ENCODE measurements at places on chromosomes 3 and 15. TPM values are rescaled to one million over a fixed set of nuclear protein-coding genes. Genes with fewer than 3 reads are reported as not detected.

SV2B gene
- 3.5 TPM for total RNA-seq

- no peak for DNase-seq
Measured at GRCh38 chr3:28349469-28350000, 911 bp upstream of the AZI2 start.

DNA sequence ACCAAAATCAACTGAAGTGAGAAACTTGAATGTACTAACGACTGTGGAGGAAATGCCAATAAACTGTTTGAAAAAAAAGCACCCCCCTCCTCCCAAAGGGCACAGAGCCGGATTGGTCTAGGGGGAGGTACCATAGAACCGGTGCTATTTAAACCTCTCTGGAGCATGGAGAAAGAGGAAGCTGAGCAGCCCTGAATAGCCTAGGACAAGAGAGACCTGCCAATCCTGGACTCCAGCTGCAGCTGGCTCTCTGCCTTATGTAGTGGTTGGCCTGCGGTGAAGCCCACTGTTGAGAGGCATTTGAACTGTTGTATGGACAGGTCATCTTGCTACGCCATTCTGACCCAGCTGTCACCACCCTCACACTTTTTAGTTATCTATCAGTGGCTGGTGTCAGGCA lies 1.5 kb upstream of the SH3GL3 start:
- no peak for DNase-seq

DNA sequence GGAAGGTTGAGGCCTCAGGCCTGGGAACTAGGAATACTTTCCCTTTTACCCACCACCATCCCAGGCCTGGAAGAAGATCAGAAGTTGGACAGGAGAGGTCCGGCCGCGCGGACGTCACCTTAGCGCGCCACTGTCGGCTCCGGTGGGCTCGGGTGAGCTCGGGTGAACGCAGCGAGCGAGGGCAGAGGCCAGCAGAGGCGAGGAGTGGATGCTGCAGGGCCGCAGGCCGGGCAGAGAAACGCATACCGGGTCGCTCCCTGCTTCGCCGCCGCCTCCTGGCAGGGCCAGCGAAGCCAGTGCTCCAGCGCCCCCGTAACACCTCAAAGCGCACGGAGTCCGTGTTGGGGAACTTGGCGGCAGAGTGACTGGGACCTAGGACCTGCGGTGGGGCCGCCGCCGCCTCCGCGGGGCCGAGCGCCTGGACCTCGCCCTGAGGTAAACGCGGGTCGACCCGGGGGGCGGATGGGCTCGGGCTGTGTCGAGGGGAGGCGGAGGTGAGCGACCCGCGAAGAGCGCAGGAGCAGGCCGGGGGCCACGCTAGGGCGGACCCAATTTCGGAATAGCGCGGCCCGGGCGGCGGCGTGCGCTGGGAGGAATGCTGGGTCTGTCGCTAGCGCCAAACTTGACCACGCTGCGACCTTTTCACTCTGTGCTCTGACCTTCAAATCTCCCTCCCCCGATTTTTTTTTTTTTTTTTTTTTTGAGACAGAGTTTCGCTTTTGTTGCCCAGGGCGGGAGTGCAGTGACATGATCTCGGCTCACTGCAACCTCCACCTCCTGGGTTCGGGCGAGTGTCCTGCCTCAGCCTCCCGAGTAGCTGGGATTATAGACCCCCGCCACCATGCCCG lies 1.6 kb downstream of the CYP11A1 start:
- no peak for DNase-seq

GRCh38 chr3:45988804-45989203 lies 6.8 kb downstream of the FYCO1 start:
- no peak for DNase-seq

DNA sequence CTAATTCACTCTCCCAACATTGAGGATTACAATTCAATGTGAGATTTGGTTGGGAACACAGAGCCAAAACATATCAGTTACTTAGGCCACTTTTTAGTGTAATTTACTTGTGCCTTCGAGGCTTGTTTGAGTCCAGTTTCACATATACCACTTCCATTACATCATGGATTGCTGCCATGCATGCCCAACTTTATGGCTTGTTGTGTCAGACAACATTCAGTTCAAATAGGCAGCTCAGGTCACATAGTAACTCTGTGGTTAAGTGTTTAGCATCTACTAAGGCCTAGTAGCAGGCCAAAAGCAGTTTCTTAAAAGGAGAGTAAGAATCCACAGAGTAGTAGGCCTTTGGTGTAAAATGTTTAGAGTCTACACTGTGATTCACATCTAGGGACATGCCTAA lies 164.3 kb upstream of the GMNC start:
- DNase-seq = no peak

FBXL2 gene
- 1.6 TPM for total RNA-seq

USP13 gene
- total RNA-seq = 122 TPM

SUCNR1 gene
- total RNA-seq = 0.35 TPM

EXD1 gene
- not detected for total RNA-seq

TUSC7 gene
- not detected for total RNA-seq

DNA sequence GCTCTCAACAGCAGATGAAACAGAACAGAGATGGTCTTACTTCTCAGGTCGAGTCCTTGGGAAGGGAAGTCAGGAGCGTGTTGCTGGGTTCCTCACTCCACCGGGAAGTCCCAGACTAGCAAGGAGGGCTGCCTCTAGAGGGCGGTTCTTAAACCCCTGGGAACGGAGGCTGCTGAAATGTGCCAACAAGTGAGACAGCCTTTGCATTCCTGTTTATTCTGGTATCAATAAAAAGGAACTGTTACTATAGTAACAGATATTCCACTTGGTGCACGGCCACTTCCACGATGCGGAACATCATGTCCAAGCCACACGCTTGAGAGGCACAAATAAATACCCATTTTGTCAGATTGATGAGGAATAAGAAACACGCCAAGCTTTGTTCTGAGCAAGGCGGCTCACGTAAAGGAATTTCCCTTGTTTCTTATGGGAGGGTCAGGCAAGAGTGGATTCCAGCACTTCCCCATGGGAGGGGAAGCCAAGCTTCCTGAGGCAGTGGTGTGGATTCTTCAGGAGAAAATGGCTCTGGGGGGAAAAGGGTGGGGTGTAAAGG lies at the start of gene FAM107A:
TSS of gene FAM107A (minus strand) at position 123 of the 553 bp plus-strand sequence. CDS start 7,531 bp downstream, outside the sequence.
- DNase-seq = peak; percentile 72

SNX22 gene
- 7.4 TPM for total RNA-seq

TMEM108 gene
- total RNA-seq = 2.2 TPM

CNTN6 gene
- not detected for total RNA-seq

- DNase-seq = peak; percentile 53
Measured at GRCh38 chr3:128429275-128429674, 37.4 kb downstream of the DNAJB8 start.

HIGD2B gene
- total RNA-seq = not detected

DNA sequence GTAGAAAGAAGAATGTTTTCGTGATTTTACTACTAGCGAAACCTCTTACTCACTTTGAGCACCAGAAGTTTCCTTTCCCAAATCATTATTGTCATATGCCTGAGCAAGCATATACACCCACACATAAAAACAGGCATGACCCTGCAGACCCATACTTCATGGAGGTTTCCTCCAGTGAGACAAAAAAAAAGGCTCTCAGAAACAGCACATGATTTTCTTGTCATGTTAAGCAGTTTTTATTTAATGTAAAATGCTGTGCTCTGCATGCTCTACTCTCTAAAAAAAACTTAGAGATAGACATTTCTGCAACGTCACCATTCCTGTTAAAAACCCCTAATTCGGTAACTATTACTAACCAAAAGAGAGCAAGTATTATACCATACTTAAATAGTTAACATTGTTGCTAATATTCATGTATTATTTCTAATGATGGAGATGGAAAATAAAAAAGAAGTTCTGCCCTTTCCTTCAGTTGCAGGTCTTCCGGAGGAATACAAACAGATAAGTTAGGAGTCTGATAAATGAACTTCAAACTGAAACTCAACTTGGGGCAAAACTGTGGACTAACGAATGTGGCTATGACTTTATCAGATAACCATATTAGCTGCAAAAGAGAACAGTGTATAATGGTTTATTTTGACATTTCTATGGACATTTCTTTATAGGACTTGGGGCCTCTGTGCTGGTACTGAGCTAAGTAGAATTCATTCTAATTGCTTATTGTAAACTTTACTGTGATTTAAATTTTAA lies 15.9 kb downstream of the CD200R1 start:
- DNase-seq = no peak

- no peak for DNase-seq
Measured at GRCh38 chr3:38698760-38699159, 49.3 kb upstream of the SCN5A start.

TRNT1 gene
- 11.2 TPM for total RNA-seq

EPHA3 gene
- 2.9 TPM for total RNA-seq

- no peak for DNase-seq
Measured at GRCh38 chr3:148332509-148332908, 365.2 kb upstream of the AGTR1 start.

SPSB4 gene
- total RNA-seq = 7.1 TPM

GRCh38 chr3:127694467-127695215 lies 21.9 kb downstream of the ABTB1 start:
- peak; percentile 85 for DNase-seq

- no peak for DNase-seq
Measured at GRCh38 chr3:67000009-67000408, 1.9 kb downstream of the KBTBD8 start.

CHRD gene
- total RNA-seq = 8.7 TPM

- no peak for DNase-seq
Measured at GRCh38 chr15:27328608-27329007, 357.6 kb downstream of the GABRG3 start.

DNA sequence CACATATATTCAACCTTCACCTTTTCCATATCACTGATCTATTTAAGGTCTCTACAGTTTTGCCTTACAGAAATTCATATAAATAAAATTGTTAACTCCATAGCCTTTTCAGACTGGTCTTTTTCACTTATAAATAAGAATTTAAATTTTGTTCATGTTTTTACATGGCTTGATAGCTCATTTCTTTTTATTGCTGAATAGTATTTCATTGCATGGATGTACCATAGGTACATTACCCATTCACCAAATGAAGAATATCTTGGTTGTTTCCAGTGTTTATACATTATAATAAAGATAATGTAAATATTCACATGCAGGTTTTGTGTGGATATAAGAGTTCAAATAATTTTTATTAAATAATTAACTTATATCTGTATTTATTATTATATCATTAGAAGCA lies 1765.0 kb downstream of the OTOL1 start:
- no peak for DNase-seq

BUB1B gene
- total RNA-seq = 2.4 TPM

DNA sequence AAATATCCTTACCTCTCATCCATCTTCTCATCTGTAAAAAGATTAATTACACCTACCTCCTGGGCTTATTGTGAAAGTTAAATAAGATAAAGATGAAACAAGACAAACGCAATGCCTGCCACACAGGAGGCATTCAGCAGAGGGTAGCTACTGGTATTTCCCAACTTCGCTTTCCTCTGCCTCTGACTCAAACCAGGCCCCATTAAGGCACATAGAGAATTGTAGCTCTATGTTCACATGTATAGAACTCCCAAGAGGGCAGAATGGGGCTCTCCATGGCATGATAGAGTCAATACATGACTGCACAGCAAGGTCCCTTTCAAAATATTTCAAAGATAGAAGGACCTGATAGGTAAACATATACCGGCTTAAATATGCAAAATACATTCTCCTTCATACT lies 1.4 kb downstream of the LYSMD2 start:
- DNase-seq = no peak

GRCh38 chr3:50325113-50325480 lies 2.6 kb upstream of the HYAL2 start:
- no peak for DNase-seq

AADACL2 gene
- not detected for total RNA-seq

GRCh38 chr3:166697495-166697894 lies 682.6 kb downstream of the ZBBX start:
- DNase-seq = no peak

FSIP1 gene
- total RNA-seq = 0.73 TPM

DNA sequence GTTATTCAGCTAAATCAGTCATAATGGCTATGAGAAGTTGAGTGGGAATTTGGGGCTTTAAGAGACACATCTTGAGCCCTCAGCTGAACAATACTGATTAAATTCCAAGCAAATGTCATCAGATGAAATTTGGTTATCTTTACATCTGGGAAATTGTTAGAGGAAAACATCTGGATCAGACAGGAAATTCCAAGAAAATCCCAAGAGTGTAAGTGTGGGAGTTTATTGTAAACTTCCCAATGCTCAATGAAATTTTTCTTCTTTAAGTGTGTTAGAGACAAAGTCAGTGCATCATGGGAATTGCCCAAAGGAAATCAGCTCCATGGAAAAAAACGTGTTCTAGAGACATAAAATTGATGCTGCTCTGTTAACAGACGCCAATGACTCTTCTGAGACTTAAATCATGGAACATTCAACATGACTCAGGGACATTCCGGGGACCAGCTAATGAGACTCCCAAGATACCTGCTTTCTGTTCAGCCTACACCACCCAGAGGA lies 19.8 kb upstream of the DCLK3 start:
- DNase-seq = no peak

DNA sequence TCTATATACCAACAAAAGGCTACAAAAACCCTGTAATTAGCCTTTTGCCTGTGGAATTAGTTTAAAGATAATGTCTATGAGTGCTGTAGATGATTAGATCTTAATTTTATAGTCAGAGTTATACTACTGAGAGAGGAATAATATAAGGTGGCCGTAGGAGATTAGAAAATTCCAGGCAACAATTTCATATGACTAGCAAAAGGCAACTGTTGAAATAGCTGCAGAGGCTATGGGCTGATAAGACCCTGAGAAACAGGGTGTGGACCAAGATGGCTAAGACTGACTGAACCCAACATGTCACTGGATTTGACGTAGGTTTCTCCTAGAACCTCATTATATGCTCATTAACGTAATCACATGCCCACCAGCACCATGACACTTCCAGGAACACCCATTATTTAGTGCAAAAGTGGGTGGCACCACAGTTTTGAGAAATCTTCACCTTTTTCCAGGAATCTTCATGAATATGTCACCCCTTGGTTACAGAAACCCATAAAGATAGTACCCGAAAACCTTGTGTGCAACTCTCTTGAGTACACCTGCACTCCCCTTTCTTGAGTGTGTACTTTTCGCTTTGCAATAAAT lies 29.1 kb upstream of the SCG3 start:
- DNase-seq = no peak

CLDN18 gene
- total RNA-seq = not detected

GRCh38 chr3:114332342-114333179 lies 38.7 kb downstream of the TIGIT start:
- DNase-seq = no peak

NGLY1 gene
- total RNA-seq = 35.9 TPM

GRCh38 chr3:145326666-145327065 lies 834.3 kb downstream of the PLOD2 start:
- no peak for DNase-seq

GRCh38 chr15:78200276-78200930 lies 34.0 kb downstream of the ACSBG1 start:
- no peak for DNase-seq

GRCh38 chr15:91135201-91136130 lies 35.4 kb downstream of the SV2B start:
- DNase-seq = no peak

- no peak for DNase-seq
Measured at GRCh38 chr3:60696428-60697125, 554.7 kb downstream of the FHIT start.

DNA sequence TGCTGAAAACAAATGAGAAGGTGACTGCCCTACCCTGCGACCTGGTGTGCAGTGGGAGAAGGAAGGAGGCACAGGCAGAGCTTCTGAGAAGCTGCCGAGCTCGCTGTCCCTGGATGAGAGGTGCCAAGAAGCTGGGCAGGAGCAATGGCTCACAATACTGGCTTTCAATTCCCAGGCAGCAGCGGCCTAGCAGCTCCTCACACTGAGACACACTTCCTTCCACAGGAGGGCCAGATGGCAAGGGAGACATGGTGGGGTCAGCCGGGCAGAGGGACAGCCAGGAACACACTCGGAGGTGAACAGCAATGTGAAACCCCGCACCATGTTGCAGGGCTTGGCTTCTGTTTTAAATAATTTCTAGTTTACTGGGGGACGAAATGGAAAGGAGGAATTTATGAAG lies 314.6 kb downstream of the EPHB1 start:
- no peak for DNase-seq

All from Right ventricle myocardium inferior (tissue), 1 donor.